ENCODE measurements at places on chromosomes 2 and 18. TPM values are rescaled to one million over a fixed set of nuclear protein-coding genes. Genes with fewer than 3 reads are reported as not detected.

Gene RBM43
- total RNA-seq: 3.9 TPM

Gene MSTN
- not detected for total RNA-seq

Gene VIL1
- 0.16 TPM for total RNA-seq

Gene KCNG2
- not detected for total RNA-seq

Gene PPP1R1C
- total RNA-seq: 2.0 TPM

Gene LHCGR
- not detected for total RNA-seq

Gene GALNT5
- 3.2 TPM for total RNA-seq

Gene TIGD1
- total RNA-seq: 4.7 TPM

Gene MC5R
- total RNA-seq: not detected

All from A549 treated with DMSO at 1 μM for 4 hours (cell line).